ENCODE measurements at places on chromosomes 1 and 21. TPM values are rescaled to one million over a fixed set of nuclear protein-coding genes. Genes with fewer than 3 reads are reported as not detected.

The MCOLN3 gene
- total RNA-seq = 19.3 TPM

DNA sequence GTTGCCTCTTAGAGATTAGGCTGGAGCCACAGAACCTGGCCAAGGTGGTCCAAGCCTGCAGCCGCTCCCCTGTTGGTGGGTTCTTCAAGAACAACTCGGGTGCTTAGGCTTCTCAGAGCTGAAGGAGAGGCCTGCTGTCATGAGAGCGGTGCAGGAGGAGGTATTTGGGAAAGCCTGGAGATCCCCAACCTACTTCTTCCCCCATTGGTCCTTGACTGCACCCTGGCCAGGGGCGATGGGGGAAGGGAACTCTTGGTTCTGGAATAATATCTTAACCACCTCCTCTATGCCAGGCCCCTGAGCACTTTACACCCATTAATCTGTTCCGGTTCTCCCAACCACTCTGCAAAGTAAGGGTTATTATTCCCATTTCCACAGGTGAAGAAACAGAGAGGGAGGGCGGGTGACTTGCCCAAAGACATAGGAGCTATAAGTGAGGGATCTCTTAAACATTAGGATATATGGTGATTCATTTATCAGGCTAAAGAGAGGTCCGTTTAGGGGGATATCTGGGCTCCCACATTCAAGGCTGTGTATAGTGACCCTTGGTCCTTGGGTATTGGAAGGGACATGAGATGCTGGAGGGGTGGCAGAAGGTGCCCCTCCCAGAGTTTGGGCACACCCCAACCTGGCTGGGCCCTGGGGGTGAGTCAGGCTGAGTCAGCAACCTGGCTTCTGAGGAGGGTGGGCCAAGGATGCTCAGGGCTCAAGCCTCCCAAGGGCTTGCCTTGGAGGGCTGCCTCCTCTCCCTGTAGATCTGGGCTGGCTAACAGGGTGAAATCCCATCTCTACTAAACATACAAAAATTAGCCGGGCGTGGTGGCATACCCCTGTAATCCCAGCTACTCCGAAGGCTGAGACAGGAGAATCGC lies 5.2 kb downstream of the TRNP1 start:
- peak; percentile 63 for DNase-seq

GRCh38 chr1:29458737-29459619 lies 222.7 kb downstream of the PTPRU start:
- no peak for DNase-seq

GRCh38 chr1:184590163-184590750 lies 164.4 kb downstream of the EDEM3 start:
- no peak for DNase-seq

DNA sequence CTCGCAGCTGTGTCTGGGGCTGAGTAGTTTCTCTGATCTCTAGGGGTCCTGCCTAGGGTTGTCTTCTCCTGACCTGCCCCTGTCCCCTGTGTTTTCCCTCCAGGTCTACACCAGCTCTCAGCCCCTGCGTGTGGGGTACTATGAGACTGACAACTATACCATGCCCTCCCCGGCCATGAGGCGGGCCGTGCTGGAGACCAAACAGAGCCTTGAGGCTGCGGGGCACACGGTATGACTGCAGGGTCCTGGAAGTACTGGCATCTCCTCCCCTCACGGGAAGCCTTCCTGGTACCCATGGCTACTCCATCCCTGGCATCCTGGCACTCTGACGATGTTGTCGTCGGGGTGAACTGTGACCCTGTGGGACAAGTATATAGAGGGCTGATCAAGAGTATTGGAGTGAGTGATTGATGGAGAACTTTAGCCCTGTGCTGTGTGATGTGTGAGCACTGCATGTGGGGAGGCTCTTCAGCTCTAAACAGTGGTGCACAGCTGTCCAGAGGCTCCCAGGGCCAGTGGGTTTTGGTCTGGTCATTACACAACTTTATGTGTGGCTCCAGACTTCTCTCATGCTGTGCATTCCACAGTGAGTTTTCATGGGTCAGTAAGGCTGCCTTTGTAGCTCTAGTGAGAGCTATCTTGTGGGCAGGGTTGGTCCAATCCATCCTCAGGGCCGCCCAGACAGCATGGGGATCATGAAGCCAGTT lies 14.4 kb downstream of the FAAH start:
- no peak for DNase-seq

GRCh38 chr1:116753312-116753711 lies 918 bp upstream of the CD2 start:
- no peak for DNase-seq

Data from A172 (cell line).